ENCODE measurements at places on chromosomes 16 and 17. TPM values are rescaled to one million over a fixed set of nuclear protein-coding genes. Genes with fewer than 3 reads are reported as not detected.

Gene CCDC154
- polyA plus RNA-seq = 0.76 TPM

Gene CCL8
- polyA plus RNA-seq = 10.5 TPM

Gene CCL1
- polyA plus RNA-seq = not detected

Gene LPO
- polyA plus RNA-seq = not detected

Gene SRCIN1
- 9.6 TPM for polyA plus RNA-seq

Gene NHLRC4
- 2.2 TPM for polyA plus RNA-seq
